ENCODE measurements at places on chromosomes 12 and 14. TPM values are rescaled to one million over a fixed set of nuclear protein-coding genes. Genes with fewer than 3 reads are reported as not detected.

Gene MYH7
- 8,560 TPM for total RNA-seq

Gene POTEG
- not detected for total RNA-seq

GRCh38 chr14:72154645-72155378 lies 222.6 kb downstream of the RGS6 start:
- DNase-seq: no peak

GRCh38 chr12:54338698-54339296 lies 13.9 kb downstream of the COPZ1 start:
- DNase-seq: no peak

DNA sequence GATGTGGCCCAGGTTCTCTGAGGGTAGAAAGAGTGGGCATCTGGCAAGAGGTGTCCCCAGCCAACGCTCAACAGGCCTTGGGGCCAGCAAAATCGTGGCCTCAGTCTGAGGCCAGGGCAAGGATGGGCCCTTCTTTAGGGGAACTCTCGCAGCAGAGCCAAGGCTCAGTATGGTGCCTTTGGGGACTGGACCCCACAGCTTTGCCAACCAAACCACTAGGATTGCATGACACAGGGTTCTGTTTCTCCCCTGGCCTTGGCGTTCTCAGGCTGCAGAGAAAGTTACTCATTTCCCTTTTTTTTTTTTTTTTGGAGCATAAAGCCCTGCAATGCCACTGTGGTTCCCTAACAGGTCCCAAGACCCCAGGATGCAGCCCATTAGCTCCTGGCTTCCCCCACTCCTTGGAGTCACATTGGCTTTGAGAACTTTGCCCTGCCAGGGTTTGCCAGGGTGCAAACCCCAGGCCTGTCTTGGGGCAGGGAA lies 100.6 kb downstream of the LGMN start:
- no peak for DNase-seq

GRCh38 chr12:120457133-120457532 lies 10.9 kb downstream of the GATC start:
- no peak for DNase-seq

DNA sequence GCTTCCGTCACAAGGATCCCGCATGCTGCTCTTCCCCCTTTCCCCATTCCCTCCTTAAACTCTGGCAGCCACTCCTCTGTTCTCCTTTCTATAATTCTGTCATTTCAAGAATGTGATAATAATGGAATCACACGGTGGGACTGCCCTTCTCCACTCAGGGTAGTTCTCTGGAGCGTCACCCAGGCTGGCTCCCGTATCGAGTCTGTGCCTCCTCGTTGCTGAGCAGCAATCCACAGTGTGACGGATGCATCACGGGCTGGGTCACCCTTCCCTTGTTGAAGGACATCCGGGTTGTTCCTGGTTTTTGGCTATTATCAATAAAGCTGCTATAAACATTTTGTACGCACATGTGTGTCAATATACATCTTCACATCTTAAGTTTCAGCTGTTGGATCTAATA lies 5.7 kb upstream of the SYNE3 start:
- DNase-seq: no peak

All from psoas muscle (tissue), 8 donors.